ENCODE measurements at places on chromosomes 13 and 19.

GRCh38 chr19:5676772-5677105 is 3.6 kb downstream of the MICOS13 start:
- DNase-seq, result no peak

GRCh38 chr19:35454663-35455062 is 6.6 kb downstream of the FFAR2 start:
- DNase-seq, result no peak

- DNase-seq, result no peak
Measured at GRCh38 chr13:22111152-22111783, 440.4 kb downstream of the FGF9 start.

GRCh38 chr19:56086671-56087430 is 34.2 kb downstream of the ZNF787 start:
- no peak for DNase-seq

- DNase-seq, result no peak
Measured at GRCh38 chr19:34189917-34190425, 17.7 kb downstream of the LSM14A start.

GRCh38 chr13:113216254-113217048 is 7.0 kb downstream of the CUL4A start:
- DNase-seq, result peak; percentile 52

- DNase-seq, result no peak
Measured at GRCh38 chr19:17213334-17213733, 1.8 kb upstream of the USE1 start.

- no peak for DNase-seq
Measured at GRCh38 chr19:533364-534058, 2.0 kb downstream of the CDC34 start.

GRCh38 chr19:51830274-51830673 is 35.3 kb downstream of the FPR3 start:
- no peak for DNase-seq

GRCh38 chr13:39468306-39468705 is 134.7 kb downstream of the LHFPL6 start:
- no peak for DNase-seq

GRCh38 chr19:1884719-1885334 is 469 bp downstream of the ABHD17A start:
- DNase-seq, result no peak

DNA sequence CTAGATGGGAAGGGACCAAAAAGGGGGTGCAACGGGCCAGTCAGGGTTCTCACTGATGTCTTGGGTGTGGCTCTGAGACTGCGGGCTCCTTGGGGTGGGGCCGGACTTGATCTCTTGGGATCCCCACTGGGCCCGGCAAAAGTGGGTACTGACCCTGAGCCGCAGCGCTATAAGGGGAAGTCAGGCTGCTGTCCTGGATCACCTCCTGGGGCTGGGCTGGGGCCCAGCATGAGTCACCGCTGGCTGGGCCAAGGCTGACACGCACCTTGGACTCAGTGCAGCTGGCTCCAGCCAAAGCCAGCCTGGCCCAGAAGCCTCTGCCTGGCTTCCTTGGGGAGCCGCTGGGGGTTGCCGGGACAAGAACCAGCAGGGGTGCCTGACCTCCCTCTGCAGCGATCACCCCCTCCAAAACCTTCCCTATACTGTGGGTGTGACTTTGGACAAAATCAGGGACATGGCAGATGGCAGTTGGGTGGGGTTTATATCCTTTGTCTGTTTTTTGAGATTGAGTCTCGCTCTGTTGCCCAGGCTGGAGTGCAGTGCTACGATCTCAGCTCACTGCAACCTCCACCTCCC is 617 bp upstream of the IQCN start:
- peak; percentile 30 for DNase-seq

- no peak for DNase-seq
Measured at GRCh38 chr13:46321494-46322225, 65.4 kb downstream of the RUBCNL start.

- DNase-seq, result no peak
Measured at GRCh38 chr19:51807111-51807701, 12.2 kb downstream of the FPR3 start.

GRCh38 chr19:30959011-30959410 is 390.2 kb downstream of the TSHZ3 start:
- DNase-seq, result no peak

- DNase-seq, result no peak
Measured at GRCh38 chr19:47723581-47723940, 10.3 kb downstream of the EHD2 start.

GRCh38 chr19:51548891-51549305 is 17.4 kb upstream of the SIGLEC6 start:
- no peak for DNase-seq

GRCh38 chr13:105684216-105684615 is 851.2 kb downstream of the EFNB2 start:
- DNase-seq, result no peak

GRCh38 chr13:30551189-30551588 is 66.5 kb upstream of the USPL1 start:
- peak; percentile 11 for DNase-seq

GRCh38 chr13:99908140-99908803 is 63.3 kb downstream of the ZIC5 start:
- no peak for DNase-seq

GRCh38 chr19:7236153-7236552 is 58.1 kb downstream of the INSR start:
- DNase-seq, result no peak

GRCh38 chr13:29740961-29741360 is 109.5 kb downstream of the UBL3 start:
- DNase-seq, result no peak

DNA sequence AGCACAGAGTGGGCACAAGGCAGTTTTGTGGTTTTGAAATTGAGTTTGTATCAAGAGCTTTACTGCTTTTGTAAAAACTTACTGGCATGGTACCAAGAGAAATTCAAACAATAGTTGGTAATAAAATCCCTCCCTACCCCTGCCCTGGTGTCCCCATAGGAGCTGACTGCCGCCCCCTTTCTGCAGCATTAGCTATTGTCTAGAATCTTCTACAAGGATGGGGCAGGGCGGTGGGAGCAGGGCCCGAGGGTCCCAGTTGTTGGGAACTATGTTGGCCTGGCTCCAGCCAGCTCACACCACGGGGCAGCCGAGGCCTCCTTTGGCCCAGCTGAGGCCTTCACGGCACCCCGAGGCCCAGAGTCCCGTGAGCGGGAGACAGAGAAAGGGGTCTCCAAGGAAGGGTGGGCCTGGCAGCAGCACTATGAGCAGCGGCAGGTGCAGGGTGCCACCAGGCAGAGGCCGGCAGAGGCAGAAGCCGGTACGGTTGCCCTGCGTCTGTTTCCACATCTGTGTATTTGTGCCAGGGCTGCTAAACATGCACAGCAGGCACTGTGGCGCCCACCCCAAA is 57.9 kb downstream of the KDM4B start:
- DNase-seq, result no peak

DNA sequence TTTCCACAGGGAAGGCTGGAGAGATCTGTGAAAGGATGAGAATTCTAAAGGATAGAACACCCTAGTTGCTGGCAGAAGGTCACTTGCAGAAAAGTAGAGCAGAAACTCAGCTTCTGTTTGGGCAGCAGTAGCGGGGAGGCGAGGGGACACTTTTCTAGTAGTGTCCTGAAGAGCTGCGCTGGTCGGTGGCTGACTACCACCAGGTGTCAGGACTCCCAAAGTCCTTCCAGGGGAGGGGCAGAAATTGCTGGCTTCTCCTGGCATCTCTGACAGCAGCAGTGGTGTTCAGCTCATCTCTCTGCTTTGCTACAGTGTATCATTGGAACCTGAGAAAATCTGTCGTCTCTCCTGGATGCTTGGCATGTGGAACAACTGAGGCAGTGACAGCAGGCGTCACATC is 120.9 kb downstream of the ZDHHC20 start:
- no peak for DNase-seq

- peak; percentile 81 for DNase-seq
Measured at GRCh38 chr13:48333976-48334375, 30.4 kb downstream of the RB1 start.

GRCh38 chr13:99980201-99980823 is 1.3 kb upstream of the ZIC2 start:
- DNase-seq, result no peak

DNA sequence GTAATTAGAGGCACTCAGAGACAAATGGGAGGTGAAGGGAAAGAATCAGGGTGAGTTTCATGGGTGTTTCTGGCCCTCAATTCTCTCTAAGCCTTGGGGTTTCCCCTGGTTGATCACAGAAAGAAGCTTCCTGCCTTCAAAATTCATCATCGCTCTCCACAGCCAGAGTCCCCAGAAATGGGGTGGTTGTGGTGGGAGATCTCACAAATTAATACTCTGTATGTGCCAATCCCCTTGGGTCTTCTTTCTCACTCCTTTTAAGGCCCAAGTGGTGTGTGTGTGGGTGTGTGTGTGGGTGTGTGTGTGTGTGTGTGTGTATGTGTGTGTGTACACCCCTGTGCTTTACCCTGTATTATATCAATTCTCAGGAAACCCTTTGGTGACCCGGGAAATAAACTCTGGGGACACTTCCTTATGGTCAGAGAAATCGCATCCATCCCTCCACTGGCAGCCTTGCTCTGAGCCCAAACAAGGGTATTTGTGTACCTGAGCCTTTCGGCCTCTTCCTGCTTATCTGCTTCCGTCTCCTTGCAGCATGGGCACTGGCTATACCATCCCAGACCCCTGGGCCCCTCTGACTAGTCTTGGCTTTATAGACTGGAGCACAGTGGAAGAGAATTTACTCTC is 2.8 kb upstream of the FCGBP start:
- DNase-seq, result no peak

DNA sequence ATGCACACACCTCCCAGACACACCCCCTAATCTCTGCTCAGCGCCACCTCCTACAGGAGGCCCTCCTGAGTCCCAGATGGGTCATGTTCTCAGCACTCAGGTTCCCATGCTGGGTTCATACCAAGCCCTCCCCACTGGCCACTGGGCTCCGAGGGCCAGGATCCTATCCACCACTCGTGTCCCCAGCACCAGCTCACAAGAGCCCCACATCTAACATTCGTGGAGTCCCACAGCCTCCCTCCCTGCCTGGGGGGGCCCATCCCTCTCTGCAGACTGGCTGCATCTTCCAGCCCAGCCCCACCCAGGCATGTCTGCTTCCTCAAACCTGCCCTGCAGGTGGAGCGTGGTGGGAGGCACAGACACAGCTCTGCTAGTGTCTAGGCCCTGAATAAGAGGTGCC is 227.4 kb downstream of the TUBA3C start:
- DNase-seq, result no peak

GRCh38 chr19:16661480-16662034 is 618 bp downstream of the TMEM38A start:
- DNase-seq, result no peak

DNA sequence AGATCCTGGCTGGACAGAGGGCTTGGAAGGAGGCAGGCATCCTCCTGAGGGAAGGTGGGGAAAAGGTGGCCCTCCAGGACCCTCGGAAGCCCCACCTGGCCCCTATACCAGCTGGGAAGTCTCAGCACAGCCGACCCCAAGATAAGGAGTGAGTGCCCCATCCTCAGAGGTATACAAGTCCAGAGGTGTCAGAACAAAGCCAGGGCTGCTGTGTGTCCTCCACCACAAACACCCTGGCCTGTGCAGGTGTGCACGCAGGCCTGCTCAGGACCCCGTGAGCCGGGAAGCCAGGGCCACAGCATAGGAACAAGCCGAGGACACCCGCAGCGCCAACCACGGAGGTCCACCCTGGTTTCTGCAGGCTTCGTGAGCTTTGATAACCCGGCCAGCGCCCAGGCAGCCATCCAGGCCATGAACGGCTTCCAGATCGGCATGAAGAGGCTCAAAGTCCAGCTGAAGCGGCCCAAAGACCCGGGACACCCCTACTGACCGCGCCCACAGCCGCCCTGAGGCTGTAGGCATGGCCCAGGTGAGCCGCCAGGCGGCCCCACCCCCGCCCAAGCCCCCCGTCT is 68.6 kb downstream of the CELF5 start:
- no peak for DNase-seq

GRCh38 chr13:47903836-47904235 is 97.2 kb downstream of the SUCLA2 start:
- no peak for DNase-seq

DNA sequence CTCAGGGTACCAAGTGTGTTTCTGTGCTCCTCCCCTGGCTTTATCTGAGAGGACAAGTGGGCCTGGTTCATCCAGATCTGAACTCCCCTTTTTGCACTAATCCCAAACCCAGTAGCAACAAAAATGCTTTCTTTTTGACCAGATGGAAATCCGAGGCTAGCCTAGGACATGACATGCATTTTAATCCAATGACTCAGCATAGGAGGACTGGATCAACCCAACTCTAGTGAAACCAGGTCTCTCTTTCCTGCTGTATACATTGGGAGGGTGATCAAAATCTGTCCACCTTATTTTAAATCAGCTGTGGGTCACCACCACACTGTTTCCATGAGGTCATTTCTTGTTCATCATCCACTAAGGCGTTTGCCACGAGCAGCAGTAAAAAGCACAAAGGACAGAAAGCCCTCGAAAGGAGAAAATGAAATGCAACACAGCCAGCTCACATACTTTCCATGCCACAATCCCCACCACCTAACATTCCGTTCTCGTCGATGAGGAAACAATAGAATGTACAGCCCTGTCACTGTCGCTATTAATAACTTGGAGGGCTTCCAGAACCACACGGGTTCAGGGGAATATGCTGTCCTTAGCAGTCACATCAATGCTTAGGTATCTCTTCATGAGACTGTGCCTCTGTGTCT is 543.0 kb downstream of the IRS2 start:
- peak; percentile 92 for DNase-seq

GRCh38 chr19:37537391-37537947 is 30.7 kb downstream of the ZNF793 start:
- no peak for DNase-seq
